ENCODE measurements at places on chromosomes 2 and 18. TPM values are rescaled to one million over a fixed set of nuclear protein-coding genes. Genes with fewer than 3 reads are reported as not detected.

CAPN13 gene
- 3.1 TPM for polyA plus RNA-seq

PSMA8 gene
- polyA plus RNA-seq = not detected

TNFAIP6 gene
- 0.75 TPM for polyA plus RNA-seq

AGAP1 gene
- 21.0 TPM for polyA plus RNA-seq

SLC25A52 gene
- polyA plus RNA-seq = 0.70 TPM

GRCh38 chr18:44539926-44540325, 140.8 kb upstream of the SETBP1 start:
- DNase-seq = no peak

- DNase-seq = no peak
Measured at GRCh38 chr2:53880756-53881155, 21.0 kb upstream of the GPR75 start.

DNA sequence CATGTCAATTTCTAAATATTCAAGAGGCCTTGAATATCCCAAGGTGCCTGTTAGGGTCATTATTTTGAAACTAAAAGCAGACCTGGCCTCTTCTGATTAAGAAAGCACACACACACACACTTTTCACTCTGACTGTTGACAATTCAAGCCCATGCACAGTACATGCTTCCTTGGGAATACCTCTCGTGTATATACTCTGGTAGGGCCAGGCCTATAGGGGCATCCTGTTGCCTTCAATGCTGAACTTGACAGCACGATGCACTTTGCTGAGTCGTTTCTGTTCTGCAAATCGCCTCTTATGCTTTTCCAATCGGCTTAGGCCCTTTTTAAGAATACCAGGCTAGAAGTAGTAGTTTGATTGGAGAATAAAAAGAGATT, 40.6 kb downstream of the IWS1 start:
- DNase-seq = no peak

GRCh38 chr2:181438261-181438660, 18.9 kb upstream of the ITGA4 start:
- DNase-seq = no peak

GRCh38 chr2:98378901-98379300, 32.6 kb downstream of the CNGA3 start:
- DNase-seq = no peak

DNA sequence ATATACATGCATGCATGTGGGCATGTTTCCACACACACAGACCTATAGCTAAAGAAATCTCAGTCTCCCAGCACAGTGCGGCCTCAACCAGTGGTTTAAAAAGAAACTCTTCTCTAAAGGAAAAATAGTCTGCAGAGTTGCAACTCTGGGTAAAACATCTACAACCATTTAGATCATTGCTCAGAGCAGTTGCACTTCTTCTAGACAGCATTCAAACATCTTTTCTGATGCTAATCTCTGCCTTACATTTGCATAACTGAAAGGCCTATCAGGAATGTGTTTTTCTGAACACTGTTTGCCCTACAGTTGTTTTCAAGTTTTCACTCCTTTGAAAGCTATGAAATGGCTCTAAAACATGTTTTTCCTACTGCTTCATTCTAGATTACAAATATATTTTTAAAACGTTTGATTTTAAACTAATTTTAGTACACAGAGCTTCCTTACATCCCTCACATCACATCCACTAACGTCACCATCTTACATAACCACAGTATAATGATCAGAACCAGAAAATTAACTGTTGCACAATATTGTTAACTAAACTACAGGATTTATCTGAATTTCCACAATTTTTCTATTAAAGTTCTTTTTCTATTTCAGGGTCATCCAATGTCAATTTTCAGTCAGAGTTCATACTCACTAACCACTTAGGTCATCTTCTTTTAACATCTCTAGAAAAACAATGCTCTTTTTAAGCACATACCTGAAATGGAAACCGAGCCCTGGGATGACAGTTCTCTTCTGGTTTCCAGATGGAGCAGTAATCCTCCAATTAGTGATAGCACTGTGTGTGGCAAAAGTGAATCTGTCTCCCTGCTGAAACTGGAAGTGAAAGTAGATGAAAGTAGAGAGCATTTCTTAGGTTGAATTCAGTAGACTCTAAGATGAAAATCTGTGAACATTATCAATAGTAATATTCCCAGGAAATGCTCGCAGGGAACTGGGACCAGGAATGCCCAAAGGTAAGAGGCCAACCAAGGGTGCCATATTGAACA, 501.6 kb upstream of the GCFC2 start:
- DNase-seq = no peak

- no peak for DNase-seq
Measured at GRCh38 chr2:107473150-107473549, 353.5 kb upstream of the RGPD4 start.

DNA sequence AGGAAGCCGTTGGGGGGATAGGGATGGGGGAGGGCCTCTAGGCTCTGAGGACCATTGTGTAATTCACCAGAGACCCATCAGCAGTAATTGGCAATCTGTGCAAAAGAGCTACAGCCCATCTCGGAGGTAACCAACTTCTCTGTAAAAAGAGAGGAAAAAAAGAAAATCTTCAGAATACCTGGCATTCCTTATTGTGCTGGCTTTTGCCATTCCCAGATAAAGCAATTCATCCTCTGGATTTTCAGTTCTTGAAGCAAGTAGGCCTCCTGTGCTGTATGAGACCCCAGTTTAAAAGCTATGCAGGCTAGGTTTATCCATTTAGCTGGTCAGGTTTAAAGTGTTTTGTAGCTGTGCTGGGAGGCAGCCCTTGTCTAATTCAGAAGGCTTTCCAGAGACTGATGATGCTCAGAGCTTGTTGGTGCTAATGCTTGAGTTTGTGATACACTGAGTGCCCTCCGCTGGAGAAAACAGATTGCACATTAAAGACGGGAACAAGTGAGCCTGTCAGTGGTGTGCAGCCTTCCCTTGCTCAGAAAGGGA, at the start of gene LRRTM4:
Gene LRRTM4, minus strand, starts transcription at position 446 of the 540 bp plus-strand sequence.
- DNase-seq = peak; percentile 27

GRCh38 chr18:21663578-21663977, 41.0 kb downstream of the ABHD3 start:
- DNase-seq = no peak

- DNase-seq = no peak
Measured at GRCh38 chr18:75071866-75072671, 136.9 kb downstream of the PTGR3 start.

DNA sequence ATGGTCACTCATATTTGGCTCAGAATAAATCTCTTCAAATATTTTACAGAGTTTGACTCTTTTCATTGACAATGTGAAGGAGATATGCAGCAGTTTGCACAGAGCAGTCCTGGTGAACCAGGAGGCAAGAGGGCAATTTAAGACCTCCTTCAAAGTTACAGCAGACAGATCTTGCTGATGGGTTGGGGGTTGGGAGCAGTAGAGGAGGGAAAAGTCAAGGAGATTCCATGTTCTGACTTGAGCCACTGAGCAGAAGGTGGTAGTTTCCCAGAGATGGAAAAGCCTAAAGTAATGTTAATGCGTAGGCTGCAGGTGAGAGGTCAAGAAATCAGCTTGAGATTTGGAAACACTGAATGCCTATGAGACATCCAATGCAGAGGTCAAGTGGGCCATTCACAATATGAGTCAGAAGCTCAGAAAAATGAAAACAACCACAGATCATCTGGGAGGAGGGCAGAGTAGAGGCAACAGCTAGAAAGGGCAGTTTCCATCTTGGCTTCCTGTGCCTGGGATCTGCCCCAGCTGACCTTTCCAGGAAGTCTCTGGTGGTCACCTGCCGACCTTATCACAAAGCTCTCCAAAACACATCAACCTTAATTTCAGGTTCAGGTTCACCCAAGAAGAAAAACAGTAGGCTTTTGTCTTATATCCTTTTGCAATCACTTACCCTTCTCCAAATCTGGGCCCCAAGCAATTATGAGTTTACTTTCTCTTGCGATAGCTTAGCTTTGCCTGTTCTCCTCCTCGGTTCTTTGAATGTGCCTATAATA, 197.5 kb upstream of the ARL4C start:
- no peak for DNase-seq

DNA sequence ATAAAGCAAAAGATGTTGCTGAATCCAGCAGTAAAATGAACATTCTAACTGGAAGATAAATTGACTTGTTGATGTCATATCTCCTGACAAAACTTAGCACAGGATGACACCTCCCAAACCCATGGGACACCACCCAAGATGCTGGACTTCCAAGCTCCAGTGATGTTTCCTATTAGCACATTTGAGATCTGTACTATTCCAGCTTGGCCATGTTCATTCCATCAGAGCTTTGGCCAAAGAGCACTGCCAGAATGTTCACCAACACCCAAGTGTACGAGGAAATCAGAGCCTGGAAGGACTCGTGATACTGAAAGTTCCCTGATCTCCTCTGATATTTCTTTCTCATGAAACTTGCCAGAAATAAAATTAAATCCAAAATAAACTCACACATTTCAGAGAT, 44.7 kb downstream of the PID1 start:
- no peak for DNase-seq

DNA sequence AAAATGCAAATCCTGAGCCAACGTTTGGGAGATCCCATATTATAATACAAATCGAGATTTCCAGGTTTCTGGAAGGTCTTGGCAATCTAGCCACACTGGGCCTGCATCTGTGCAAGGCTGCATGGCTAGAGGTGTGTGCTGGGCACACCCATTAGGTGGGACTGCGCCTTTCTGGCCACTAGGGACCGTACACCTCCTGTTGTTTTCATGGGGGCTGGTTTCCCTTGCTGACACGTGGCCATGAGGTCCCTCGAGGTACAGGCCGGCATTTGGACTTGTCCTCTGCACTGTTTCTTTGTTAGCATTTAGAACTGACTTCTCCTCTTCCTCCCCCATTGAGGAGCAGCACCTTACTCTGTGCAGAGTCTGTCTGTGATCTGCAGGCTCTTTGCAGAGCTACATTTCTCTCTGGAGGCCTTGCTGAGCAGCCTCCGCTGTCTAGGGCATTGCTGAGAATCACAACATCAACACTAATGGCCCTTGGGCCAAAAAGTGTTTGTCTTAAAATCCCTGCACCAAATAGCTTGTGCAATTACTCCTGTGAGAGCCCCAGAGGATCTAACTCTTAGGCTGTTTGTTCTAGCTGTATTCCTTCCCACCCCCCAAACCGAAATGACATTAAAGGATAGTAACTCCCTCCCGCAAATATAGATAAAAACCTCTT, 131.2 kb downstream of the NEDD4L start:
- DNase-seq = no peak

- no peak for DNase-seq
Measured at GRCh38 chr18:58609536-58609993, 19.3 kb downstream of the ALPK2 start.

Measured in renal pelvis (tissue), 12 donors.